Fibroblast of skin of back (primary cell): ENCODE measurements at places on chromosomes 16 and 17.

DNA sequence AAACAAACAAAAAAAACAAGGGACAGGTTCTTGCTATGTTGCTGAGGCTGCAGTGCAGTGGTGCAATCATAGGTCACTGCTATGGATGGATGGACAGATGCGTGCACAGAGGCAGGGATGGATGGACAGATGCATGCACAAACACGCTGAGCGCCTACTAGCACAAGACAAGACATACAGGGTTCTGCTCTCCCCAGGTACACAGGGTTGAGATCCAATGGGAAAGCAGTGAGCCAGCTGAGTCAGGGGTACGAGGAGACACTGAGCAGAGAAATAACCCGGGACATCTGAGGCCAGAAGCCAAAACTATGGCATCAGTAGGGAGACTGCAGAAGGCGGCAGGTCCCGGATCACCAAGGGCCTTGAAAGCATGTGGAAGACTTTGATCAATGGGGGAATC, 6.2 kb downstream of the IL32 start:
- DNase-seq = no peak

GRCh38 chr16:65222536-65222935, 100.7 kb upstream of the CDH11 start:
- peak; percentile 30 for DNase-seq

DNA sequence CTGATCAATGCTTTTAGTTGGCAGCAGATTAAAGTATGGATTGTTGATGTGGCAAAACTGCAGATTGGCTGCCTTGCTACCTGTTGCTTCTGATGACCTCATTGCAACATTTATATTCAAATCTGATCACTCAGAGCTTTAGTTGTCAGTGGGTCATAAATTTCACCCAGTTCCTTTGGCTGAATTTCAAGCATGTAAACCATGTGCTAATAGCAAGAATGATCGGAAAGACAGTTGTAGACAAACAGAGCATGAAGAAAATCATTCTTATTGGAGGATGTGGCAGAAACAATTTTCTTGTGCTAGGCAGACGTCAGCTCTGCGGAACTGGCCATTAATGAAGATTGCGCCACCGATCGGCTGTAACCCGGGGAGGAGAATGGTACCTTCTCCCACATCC, 346.6 kb upstream of the EEF2KMT start:
- DNase-seq = no peak

- no peak for DNase-seq
Observed at GRCh38 chr16:17972460-17972943, 364.0 kb downstream of the NPIPA8 start.

- peak; percentile 98 for DNase-seq
Observed at GRCh38 chr16:80932708-80933095, 74.0 kb downstream of the CMC2 start.

DNA sequence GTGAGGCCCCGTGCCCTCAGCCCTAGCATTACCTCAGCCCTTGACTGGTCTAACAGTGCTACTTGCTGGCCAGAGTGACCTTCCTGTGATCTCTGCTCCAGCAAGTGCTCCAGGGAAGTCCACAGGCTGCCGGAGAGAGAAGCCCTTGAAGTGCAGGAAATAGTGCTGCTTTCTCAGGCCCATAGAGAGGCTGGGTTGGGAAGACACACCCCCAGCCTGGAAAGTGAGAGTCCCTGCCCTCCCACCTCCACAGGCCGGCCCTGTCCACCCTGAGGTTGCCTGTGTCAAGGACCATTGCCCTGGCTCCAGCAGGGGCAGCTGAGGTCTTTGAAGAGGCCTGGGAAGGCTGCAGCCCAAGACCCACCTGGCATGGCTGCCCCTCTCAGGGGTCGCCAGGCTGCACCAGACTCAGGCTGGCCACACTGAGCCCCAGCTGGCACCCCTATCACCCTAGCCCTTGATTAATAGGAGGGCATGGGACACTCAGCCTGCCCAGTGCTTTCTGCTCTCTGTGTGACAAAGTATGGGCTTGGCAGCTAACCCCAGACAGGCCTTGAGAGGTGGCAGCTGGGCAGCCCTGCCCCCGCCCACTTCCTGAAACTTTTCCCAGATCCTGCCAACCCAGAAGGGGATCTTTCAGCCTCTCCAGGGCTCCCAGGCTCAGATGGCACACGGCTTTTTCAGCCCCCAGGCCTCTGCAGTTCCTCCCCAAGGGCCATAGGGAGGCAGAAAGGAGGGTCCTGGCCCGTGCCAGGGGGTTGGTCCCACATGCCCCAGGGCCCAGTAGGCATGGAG, 21.7 kb downstream of the ATP6V0D1 start:
- DNase-seq = peak; percentile 24

DNA sequence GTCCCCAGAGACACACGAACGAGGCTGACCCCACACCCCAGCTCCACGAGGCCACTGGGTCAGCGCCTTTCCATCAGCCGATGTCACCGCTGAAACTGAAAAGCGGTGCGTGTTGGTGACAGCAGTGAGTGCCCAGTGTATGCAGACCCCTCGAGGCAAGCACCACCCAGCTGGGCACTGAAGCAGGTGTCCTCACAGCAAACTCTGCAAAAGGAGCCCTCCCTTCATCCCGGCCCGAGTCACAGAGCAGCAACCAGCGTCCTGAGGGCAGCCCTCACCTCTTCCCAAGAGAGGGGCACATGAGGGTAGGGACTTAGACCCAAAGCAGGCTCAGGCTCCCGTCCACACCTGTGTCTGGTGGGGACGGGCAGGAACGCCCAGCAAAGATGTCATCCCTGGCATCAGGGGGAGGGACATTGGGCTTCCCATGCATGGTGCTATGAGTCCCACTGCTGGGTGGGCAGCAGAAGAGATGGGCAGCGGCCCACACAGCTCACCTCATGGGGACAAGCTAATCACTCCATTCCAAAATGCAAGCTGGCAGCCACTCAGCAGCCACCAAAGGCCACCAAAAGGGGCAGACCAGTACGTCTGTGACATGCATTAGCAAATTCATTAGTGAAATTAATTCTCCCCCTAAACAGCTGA, 49.2 kb downstream of the RBFOX3 start:
- DNase-seq = no peak

DNA sequence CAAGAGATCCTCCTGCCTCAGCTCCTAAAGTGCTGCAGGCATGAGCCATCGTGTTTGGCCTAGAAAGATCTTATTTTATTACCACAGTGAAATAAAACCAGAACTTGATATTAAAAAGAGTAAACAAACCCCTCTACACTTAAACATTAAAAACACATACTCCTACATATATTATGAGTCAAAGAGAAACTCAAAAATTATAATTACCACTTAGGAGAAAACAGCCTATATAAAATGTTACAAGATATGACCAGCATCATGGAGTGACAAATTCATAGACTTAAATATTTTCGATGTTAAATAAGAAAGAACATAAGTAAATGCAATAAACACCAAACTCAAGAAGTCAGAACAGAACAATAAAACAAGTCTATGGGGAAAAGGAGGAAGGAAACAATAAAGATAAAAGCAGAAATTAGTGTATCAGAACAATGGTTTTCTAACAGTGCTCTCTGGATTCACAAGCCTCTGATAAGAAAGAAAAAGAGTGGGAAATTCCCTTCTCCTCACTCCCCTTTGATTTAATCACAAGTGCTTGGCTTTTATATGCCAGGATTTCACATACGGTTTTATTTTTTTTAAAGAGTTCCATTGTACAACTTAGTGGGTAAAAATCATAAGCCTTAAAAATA, 23.0 kb downstream of the SKAP1 start:
- no peak for DNase-seq

DNA sequence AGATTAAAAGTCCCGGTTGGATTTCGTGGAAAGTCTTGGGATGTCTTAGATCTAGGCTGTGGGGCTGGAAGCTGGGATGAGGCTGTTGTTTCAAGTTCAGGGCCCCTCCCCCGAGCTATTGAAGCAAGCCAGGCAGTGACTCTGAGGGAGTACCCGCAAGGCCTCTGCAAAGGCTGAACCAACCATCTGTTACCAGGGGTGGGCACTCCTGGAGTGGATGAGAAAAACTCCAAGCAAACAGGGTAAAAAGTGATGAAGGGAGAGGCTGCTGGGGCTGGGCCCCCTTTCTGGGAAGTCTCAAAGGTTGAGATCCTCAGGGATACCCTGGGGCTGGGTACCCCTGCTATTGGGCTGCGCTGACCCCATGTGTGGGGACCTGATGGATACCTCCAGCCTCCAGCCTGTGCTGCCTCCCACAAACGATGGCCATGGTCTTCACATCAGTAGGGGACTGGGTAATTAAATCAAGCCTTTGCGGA, 82.4 kb upstream of the KIFC3 start:
- DNase-seq = no peak

GRCh38 chr16:68345351-68345810, 34.6 kb downstream of the PRMT7 start:
- peak; percentile 5 for DNase-seq

DNA sequence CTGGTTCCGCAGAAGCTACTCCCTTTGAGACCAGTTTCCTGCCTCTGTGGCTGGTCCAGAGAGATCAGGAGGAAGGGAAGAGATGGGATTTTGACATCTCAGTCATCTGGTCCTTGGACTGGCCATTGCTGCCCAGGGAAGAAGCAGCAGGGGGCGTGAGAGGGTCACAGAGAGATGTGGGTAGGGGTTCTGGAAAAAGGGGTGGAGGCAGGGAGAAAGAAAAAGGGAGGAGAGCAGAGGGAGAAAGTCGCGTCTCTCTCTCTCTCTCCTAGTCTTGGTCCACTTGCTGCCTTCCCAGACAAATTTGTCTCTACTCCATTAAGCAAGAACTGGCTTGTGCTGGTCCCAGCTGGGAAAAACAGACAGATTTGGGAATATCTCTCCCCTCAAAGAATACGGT, 4.4 kb downstream of the SHBG start:
- peak; percentile 48 for DNase-seq

GRCh38 chr16:19691161-19691711, 26.8 kb downstream of the KNOP1 start:
- peak; percentile 30 for DNase-seq

- no peak for DNase-seq
Observed at GRCh38 chr17:40378966-40379365, 14.4 kb upstream of the GJD3 start.

DNA sequence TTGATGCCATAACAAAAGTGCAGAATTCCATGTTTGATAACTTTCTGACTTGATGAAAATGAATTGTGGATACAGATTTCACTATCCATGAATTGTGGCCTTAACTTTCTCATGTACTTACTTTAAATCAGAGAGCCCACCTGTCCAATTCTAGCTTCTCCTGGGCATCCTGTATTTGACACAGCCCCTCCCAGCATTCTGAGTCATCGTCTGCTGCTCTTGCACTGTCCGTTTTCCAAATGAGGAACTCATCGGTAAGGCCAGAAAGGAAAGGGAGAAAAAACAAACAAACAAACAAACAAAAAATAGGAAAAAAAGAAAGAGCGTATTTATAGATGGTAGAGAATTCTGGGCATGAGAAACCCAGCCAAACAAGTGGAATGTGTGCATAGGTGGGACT, 361.6 kb downstream of the WWOX start:
- no peak for DNase-seq

GRCh38 chr17:49836111-49837030, 11.5 kb downstream of the TAC4 start:
- peak; percentile 67 for DNase-seq

DNA sequence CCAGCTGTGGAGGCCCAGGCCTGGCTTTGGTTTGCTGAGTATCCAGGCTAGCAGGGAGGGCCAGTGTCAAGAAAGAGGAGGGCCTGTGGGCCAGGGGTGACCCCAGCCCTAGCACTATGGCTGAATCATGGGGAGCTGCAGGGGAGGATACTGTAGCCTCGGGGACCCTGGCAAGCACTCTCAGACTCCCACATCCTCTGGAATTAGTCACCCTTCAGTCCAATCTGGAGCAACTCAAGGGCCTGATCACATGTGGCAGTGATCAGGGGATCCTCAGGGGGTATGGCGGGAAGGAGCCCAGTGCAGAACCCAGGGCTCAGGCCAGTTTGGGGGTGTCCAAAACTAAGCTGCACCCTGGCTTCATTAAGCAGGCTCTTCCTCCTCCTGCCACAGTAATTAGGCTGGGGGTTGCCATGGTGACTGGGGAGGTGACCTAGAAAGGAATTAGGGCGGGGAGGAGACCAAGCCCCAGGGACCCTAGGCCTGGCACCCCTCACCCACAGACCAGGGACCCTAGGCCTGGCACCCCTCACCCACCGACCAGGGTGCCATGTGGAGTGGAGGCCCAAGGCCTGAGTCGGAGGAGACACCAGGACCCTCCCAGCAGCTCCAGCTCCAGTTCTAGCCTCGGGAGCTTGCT, 5.8 kb downstream of the NLGN2 start:
- no peak for DNase-seq

DNA sequence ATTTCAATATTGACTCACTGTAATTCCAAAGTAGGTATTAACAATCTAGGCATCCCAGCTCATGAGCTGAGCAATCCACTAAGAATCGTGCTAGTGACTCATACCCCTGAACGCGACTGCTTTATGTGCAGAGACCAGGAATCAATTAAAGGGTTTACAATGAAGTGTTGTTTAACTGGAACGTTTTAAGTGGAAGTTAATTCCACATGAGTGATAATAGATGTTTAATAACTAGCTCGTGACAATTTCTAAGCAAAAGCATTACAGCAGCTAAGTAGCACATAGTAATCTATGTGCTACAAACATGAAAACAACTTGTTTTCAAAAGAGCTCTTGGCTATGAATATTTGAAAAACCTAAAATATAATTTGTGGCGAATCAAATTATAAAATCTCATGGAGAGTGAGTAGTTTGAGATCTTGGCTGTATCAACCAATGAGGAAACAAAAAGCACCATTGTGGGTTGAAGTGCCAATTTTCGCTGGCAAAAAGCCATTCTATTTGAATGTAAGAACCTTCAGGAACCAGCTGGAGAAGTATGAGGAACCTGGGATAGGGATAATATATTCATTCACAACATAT, 9.4 kb downstream of the GJC1 start:
- DNase-seq = peak; percentile 94

DNA sequence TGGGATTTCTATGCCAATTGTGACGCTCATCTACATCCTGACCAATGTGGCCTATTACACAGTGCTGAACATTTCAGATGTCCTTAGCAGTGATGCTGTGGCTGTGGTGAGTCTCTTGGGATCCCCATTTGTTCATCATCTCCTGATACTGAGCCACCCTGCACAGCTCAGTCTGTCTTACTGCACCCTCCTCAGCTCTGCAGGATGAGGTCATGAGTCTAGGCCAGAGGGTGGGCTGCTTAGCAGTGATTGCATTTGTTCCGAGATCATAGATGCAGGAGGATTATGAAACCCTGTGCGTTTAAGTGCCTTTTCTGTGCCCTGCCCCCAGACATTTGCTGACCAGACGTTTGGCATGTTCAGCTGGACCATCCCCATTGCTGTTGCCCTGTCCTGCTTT, 19.5 kb downstream of the SLC7A6OS start:
- DNase-seq = no peak

- no peak for DNase-seq
Observed at GRCh38 chr17:77771587-77771986, 186.9 kb upstream of the TNRC6C start.

GRCh38 chr17:19387921-19388521, 1.0 kb upstream of the MFAP4 start:
- peak; percentile 75 for DNase-seq

GRCh38 chr17:3955673-3955988, 8.6 kb downstream of the ATP2A3 start:
- no peak for DNase-seq

DNA sequence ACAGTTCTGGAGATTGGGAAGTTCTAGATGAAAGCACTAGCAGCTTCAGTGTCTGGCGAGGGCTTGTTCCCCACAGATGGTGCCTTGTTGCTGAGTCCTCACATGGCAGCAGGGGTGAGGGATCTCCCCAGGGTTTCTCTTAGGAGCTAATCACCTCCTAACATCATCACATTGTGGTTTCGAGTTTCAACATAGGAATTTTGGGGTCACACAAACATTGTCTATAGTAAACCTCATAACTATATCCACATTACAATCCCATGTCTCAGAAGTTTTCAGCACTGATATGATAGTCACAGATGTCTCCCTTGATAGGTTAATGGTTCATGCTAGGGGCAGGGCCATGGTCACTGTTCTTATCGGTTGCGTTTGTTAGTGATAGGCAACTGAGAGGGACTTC, 13.8 kb downstream of the CLUAP1 start:
- peak; percentile 12 for DNase-seq
